SJCRH30 (cell line): ENCODE measurements at places on chromosomes 7 and 10. TPM values are rescaled to one million over a fixed set of nuclear protein-coding genes. Genes with fewer than 3 reads are reported as not detected.

GRCh38 chr7:37352251-37352880, 96.3 kb downstream of the ELMO1 start:
- DNase-seq = no peak

DNA sequence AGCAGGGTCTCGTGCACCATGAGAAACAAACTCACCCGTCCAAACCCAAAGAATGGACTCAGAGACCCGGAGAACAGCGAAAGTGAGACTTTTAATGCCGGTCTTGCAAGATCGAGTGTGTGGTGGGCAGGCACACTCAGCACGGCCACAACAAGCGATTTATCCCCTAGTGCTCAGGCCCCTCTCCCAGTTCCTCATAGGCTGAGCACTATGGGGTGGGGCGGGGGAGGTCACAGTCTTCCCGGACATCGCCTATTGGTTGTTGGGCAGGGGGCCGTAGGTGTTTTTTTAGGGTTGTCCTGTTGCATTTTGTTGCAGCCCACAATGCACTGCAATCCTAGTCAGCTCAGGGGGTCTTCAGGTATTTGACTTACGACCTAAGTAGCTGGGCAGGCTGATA, 608.3 kb upstream of the FOXK1 start:
- DNase-seq = no peak

GRCh38 chr7:103574576-103574975, 128.6 kb upstream of the SLC26A5 start:
- peak; percentile 22 for DNase-seq

DNA sequence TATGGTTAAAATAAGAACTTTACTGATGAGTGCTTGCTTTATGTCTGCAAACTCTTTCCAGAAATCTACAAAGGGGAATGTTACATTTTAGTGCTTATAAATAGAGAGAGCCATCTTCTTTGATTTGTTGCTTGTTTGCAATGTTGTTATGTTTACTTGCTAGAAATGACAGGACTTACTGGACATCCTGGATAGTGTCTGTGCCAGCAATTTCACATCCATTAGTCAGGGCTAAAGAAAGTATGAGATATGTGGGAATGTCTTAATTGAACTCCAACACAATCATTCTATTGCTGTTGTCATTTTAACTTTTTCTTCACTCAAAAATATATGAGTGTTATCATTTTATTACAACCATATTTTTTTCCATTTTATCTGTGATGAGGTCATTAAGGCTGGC, 453.2 kb downstream of the TNS3 start:
- no peak for DNase-seq

DNA sequence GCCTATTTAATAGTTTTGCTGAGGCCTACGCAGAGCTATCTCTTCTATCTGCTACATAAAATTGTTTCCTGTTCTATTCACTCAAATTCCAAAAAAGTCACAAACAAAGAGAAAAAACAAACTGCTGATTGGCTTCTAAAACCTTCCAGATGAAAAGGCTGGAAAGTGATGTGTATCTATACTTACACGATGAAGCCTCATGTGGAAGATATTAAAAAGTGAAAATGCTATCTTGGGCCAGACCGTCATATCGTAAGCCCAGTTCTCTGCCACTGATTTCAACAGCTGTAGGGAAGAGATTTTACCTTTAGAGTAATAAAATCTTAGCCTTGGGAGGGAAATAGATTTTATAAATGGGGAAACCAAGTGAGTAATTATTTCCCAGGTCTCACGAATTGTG, 394.8 kb downstream of the KIF20B start:
- no peak for DNase-seq

C7orf33 gene
- total RNA-seq = 0.13 and 0.53 TPM in 2 replicates

LBX1 gene
- total RNA-seq = 13.5 and 13.7 TPM in 2 replicates

TMEM229A gene
- not detected in 2 replicates for total RNA-seq

SH2B2 gene
- 12.3 and 13.4 TPM in 2 replicates for total RNA-seq

ZNF727 gene
- 2.3 and 3.0 TPM in 2 replicates for total RNA-seq

SMC3 gene
- total RNA-seq = 96.8 and 107 TPM in 2 replicates
